ENCODE measurements at places on chromosomes 3 and 15.

- DNase-seq: no peak
These were observed 192.1 kb upstream of the EOMES start for GRCh38 chr3:27914199-27914598.

- no peak for DNase-seq
These were observed 30.1 kb upstream of the ADAMTS7 start for GRCh38 chr15:78841376-78841706.

DNA sequence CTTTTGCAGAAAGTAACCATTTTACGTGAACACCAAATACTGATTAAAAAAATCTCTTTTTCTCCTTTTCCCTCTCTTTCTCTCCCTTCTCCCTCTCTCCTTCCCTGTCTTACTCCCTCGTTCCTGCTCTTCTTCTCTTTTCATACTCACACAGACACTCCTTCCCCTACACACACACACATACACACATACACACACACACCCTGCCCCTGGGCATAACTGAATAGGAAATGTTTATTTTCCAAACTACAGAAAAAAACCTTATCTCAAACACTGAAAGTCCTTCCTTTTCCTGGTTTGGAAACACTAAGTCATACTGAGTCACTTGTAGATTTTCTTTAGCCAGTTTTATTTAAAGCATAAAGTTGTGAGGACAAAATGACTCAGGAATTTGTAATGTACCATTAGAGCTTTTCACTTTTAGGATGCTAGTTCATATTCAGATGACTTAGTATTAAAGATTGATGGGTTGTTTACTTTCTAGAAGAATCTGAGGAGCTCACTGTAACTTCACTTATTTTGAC, 62.4 kb downstream of the MBNL1 start:
- no peak for DNase-seq

GRCh38 chr3:52696830-52697631, 8.6 kb downstream of the GLT8D1 start:
- no peak for DNase-seq

- no peak for DNase-seq
These were observed 19.9 kb downstream of the INO80 start for GRCh38 chr15:41096178-41096577.

GRCh38 chr15:31497838-31498237, 171.2 kb downstream of the KLF13 start:
- DNase-seq: no peak

Data from GF-D8 (cell line).